ENCODE measurements at places on chromosomes 7 and 10. TPM values are rescaled to one million over a fixed set of nuclear protein-coding genes. Genes with fewer than 3 reads are reported as not detected.
A peak's percentile ranks its signal among the peaks of the same experiment; 100 is the strongest.

The LRGUK gene
- total RNA-seq: 1.4 TPM

The TMEM196 gene
- total RNA-seq: not detected

The EEPD1 gene
- total RNA-seq: 1.1 TPM

The SUN1 gene
- 104 TPM for total RNA-seq

The BTBD16 gene
- total RNA-seq: not detected

The MYO3A gene
- 0.46 TPM for total RNA-seq

The PON3 gene
- not detected for total RNA-seq

The SLC16A9 gene
- total RNA-seq: 48.5 TPM

The SUN3 gene
- total RNA-seq: not detected

The PVRIG gene
- not detected for total RNA-seq

GRCh38 chr7:44470135-44470479 is 20.4 kb downstream of the NUDCD3 start:
- DNase-seq: no peak

GRCh38 chr7:108535744-108536143 is 9.8 kb upstream of the PNPLA8 start:
- DNase-seq: no peak

GRCh38 chr10:73576178-73576889 is 14.8 kb downstream of the USP54 start:
- no peak for DNase-seq

- DNase-seq: no peak
Observed at GRCh38 chr10:47457826-47458225, 26.1 kb downstream of the ANXA8 start.

DNA sequence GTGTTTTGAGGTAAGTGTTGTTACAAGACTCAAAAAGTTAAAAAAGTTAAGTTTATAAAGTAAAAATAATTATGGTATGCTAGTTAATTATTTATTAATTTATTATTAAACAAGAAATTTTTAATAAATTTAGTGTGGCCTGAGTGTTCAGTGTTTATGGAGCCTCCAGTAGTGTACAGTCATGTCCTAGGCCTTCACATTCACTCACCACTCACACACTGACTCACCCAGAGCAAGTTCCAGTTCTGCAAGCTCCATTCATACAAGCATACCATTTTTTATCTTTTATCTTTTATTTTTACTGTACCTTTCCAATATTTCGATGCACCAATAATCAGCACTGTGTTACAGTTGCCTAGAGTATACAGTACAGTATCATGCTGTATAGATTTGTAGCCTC is 381.2 kb upstream of the MGMT start:
- no peak for DNase-seq

DNA sequence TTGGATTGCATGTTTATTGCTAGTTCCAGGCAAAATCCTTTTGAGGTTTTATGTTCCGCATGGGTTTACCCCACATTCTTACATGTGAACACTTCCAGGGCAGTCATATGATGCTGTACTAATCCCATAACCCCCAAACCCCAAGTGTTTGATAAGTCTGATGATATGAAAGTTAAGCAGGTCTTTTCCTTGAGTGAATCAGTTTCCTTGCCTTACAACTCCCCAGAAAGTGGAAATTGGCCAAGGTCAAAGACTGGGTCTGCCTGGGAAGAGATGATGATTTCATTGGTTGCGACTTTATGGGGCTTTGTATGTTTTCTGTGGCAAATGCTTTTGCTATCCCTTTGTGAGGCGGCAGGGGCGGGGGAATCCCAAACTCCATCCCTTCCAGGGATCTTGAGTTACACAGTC is 24.7 kb downstream of the AFAP1L2 start:
- no peak for DNase-seq

DNA sequence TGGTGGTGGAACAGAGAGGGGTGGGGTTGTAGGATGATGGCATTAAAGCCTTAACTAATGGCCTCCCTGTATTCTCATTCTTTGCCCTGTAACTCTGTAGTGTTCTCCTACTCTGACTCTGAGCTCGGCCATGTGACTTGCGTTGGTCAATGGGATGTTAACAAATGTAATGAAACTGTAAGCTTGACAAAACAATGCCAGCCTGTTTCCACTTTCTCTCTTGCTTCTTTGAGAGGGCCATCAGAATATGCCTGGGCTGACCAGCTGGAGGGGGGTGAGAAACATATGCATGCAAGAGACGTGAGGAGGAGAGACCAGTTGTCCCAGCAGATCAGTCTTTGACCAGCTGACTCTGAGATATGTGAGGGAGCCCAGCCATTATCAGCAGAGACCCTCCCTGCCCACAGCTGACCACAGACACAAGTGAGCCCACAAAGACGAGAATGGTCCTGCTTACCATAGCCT is 100.6 kb downstream of the ICA1 start:
- DNase-seq: no peak

DNA sequence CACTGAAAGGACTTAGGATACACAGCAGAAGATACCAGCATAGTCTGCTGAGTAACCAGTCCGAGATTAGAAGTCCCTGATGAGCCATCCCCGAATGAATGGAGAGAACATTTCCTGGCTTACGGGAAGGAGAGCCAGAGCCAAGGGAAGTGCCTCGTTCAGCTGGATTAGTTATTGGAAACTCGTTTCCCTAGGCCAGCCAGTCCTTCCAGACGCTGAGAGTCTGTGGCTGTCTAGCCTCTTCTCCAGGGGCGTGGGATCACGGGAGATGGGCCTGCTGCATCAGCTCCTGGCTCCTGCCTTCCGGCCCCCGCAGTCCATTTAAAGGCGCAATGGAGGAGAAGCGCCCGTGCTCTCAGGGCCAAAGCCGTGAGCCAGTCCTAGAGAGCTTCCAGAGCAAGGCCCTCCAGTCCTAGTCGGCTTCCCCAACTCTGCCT is 712.8 kb downstream of the PARD3 start:
- DNase-seq: no peak

- DNase-seq: no peak
Observed at GRCh38 chr10:70918851-70919530, 30.6 kb upstream of the PCBD1 start.

DNA sequence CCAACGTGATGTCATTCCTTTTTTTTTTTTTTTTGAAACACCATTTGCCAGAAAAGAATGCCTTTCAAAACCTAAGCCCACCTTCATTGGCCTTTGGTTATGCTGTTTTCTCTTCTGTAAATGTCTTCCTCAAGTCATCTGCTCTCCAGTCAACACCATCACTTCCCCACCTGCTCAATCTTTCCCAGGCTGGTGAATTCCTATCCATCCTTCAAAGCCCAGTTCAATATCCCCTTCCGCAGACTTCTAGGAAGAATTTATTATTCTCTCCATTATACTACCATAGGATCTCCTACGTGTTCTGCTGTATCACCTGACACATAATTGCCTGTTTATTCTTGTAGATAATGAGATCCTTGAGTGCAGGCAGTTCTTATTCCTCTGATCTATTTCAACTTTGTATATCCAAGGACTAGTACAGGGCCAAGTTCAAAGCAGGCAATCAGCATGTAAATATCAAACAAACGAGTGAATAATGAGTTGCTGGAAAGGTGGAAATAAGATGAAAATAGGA is 73.5 kb upstream of the PRR15 start:
- DNase-seq: no peak

DNA sequence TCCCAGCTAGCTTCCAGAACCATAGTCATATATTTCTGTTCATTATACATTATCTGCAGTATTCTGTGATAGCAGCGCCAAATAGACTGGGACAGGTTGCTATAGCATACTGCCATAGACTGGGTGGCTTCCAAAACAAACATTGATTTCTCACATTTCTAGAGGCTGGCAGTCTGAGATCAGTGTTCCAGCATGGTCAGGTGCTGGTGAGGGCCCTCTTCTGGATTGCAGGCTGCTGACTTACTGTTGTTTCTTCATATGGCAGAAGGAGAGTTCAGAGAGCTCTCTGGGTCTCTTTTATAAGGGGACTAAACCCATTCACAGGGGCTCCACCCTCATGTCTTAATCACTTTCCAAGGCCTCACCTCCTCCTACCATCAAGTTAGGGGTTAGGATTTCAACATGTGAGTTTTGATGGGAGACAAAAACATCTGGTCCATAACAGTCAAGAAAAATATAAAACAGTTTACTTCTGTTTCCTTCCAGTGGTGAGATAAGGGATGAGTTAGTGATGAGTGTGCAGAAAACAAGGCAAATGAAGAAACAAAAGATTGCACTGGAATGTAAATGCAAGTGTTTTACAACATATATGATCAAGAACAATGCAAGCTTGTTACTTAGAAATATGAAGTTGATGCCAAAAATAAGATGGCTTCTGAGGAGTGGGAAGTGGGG is 399.0 kb upstream of the C7orf33 start:
- no peak for DNase-seq

GRCh38 chr7:27145165-27145913 is 1.9 kb upstream of the HOXA5 start:
- no peak for DNase-seq

DNA sequence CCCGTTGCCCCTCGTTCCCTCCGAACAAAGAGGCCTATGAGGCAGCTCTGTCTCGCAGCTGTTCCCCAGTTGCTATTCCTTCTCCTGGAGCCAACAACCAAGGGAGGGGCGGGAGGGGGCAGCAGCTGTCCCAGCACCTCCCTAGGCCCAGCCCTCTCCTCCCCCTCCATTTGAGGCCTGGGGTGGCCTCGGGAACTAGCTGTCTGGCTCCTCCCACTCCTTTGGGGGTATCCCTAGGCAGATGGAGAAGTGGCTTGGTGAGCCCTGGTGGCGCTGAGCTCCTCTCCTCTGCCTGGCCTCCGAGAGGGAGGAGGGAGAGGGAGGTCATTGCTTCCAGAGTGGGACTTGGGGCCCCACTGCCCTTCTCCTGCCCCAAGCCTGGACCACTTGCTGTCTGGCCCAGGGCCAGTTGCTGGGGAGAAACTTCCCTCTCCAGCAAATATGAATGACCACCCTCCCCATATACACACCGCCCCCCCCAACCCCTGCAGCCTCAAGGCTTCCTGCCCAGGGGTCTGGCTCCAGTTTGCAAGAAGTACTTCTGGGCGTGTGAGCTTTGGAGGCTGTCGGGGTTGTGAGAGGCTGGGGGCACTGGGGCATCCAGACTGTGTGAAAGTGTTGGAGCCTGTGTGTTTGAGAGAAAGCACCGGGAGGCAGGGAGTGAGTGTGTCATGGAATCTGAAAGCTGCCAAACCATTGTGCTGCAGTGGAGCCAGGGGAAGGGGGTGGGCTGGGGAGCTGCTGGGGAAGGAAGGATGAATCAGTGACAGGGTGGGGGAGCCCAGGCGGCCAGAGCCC is 3.1 kb downstream of the FLNC start:
- peak; percentile 69 for DNase-seq

- DNase-seq: peak; percentile 77
Observed at GRCh38 chr7:130490888-130491804, 739 bp upstream of the MEST start.

DNA sequence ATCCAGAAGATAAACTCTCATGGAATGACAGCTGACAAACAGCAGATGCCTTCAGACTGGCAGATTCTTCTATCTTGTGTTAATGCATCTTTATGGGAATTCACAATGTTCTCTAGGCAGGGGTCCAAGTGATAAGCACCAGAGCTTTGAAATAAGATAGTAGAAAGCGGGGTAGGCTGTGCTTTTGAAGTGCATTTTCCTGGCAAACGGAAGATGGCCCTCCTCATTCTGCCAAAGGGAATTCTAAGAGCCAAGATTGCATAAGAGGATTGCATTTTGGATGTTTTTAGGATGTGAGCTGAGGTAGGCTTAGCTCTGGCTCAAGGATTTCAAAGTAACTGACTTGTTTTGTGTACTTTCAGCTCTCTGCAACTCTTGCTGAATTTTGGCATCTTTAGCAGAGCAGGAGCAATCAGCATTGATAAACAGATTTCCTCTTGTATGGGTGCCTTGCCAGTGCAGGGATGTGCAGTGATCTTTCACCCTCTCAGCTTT is 298.5 kb upstream of the KLF6 start:
- no peak for DNase-seq

- peak; percentile 85 for DNase-seq
Observed at GRCh38 chr7:4707980-4708411, 25.9 kb downstream of the FOXK1 start.

GRCh38 chr7:28823582-28823981 is 134.5 kb downstream of the TRIL start:
- peak; percentile 33 for DNase-seq

GRCh38 chr7:15720849-15721471 is 34.5 kb upstream of the MEOX2 start:
- DNase-seq: peak; percentile 25

GRCh38 chr10:63421591-63421990 is 44.2 kb downstream of the JMJD1C start:
- DNase-seq: no peak

DNA sequence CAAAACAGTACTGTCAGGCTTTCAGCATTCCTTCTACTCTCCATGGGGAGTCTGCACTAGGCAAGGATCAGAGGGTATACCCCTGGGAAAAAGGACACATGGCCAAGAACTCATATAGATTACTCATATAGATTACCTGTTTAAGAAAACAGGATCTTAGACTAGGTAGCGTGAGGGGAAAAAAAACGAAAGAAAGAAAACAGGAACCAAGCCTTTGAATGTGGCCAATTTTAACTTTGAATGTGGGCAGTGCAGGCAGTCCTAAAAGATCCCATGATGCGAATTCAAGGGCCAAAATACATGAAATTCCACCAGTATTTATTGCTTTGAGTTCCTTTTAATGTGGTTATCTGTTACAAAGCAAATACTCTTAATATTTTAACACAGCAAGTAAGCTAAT is 108.6 kb upstream of the TAC1 start:
- no peak for DNase-seq

- no peak for DNase-seq
Observed at GRCh38 chr10:32372000-32372875, 25.3 kb upstream of the EPC1 start.

DNA sequence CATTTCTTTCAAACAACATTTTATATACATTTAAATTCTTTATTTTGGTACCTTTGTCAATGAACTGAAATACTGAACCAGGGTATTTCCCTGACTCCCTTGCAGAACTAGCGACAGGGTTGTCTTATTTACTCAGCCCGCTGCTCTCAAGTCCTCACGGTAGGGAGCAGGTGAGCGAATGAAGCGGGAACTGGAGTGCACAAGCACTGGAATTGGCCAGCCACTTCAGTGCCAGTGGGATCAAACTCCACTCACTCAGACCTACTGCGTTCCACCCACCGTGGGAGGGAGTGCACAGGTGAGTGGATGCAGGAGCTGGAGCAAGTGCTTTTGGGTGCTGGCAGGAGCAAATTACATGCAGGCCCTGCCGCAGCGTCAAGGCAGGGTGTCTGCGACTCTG is 28.1 kb upstream of the NEUROD6 start:
- DNase-seq: no peak

- no peak for DNase-seq
Observed at GRCh38 chr7:2154121-2154520, 78.6 kb downstream of the MAD1L1 start.

Measured in neural progenitor cell (in vitro differentiated cells).